ENCODE measurements at places on chromosomes 4 and X. TPM values are rescaled to one million over a fixed set of nuclear protein-coding genes. Genes with fewer than 3 reads are reported as not detected.

Gene GC
- not detected for total RNA-seq

Gene SHOX
- not detected for total RNA-seq

Gene PDLIM3
- total RNA-seq: not detected

Gene TBCK
- total RNA-seq: 22.5 TPM

Gene BST1
- 0.66 TPM for total RNA-seq

Gene CYSLTR1
- 3.1 TPM for total RNA-seq

Gene SRPK3
- not detected for total RNA-seq

Gene ZNF157
- 0.75 TPM for total RNA-seq

Gene SH2D1A
- total RNA-seq: 26.8 TPM

Gene KIAA1210
- total RNA-seq: not detected

Gene HPSE
- total RNA-seq: 11.4 TPM

Gene SYNPO2
- 0.28 TPM for total RNA-seq

Gene C4orf51
- total RNA-seq: not detected

Gene SHROOM3
- 0.04 TPM for total RNA-seq

Gene GIMD1
- not detected for total RNA-seq

Gene F11
- not detected for total RNA-seq

Gene TLR10
- total RNA-seq: not detected

Gene SAT1
- total RNA-seq: 166 TPM

Gene DTHD1
- total RNA-seq: 0.73 TPM

Gene DCK
- 34.4 TPM for total RNA-seq

Gene SOD3
- total RNA-seq: not detected

Gene PABPC5
- not detected for total RNA-seq

Gene GPR173
- total RNA-seq: not detected

Gene SULT1B1
- total RNA-seq: 2.9 TPM

Gene MFAP3L
- total RNA-seq: 0.85 TPM

Gene AADAT
- total RNA-seq: not detected

Gene PPP1R2C
- total RNA-seq: not detected

Gene TMEM47
- not detected for total RNA-seq

Gene ENPEP
- not detected for total RNA-seq

Gene DMD
- total RNA-seq: 0.85 TPM

Gene FGF5
- not detected for total RNA-seq

Gene MAGEB1
- not detected for total RNA-seq

Gene BMX
- total RNA-seq: not detected

Gene NLGN4X
- 0.21 TPM for total RNA-seq

Gene SMIM10
- 0.84 TPM for total RNA-seq

Gene CENPVL1
- total RNA-seq: not detected

Gene ATP2B3
- total RNA-seq: not detected

Gene GPM6B
- total RNA-seq: 0.14 TPM

Gene AIMP1
- total RNA-seq: 41.9 TPM

Gene GLRA3
- total RNA-seq: not detected

Gene DNAAF6
- not detected for total RNA-seq

Gene ARSD
- total RNA-seq: 0.95 TPM

Gene GPR50
- not detected for total RNA-seq

Gene DSPP
- not detected for total RNA-seq

Gene RNF128
- total RNA-seq: not detected

Gene FGFR3
- total RNA-seq: not detected

Gene PRSS12
- not detected for total RNA-seq

Gene GAGE12J
- total RNA-seq: not detected

Gene TKTL1
- total RNA-seq: 0.23 TPM

Gene TKTL2
- total RNA-seq: not detected

Gene PRRG1
- total RNA-seq: not detected

Gene MAGEB6B
- total RNA-seq: not detected

Gene SMR3B
- total RNA-seq: not detected

Gene HELT
- not detected for total RNA-seq

Gene TASL
- 1.7 TPM for total RNA-seq

Gene SPANXA2
- not detected for total RNA-seq

Data from activated CD4-positive, alpha-beta T cell treated with anti-CD3 and anti-CD28 coated beads for 36 hours (primary cell).